A549 treated with ZK216348 at 1 μM for 4 hours (cell line): ENCODE measurements at places on chromosomes 5 and 9. TPM values are rescaled to one million over a fixed set of nuclear protein-coding genes. Genes with fewer than 3 reads are reported as not detected.

IL4 gene
- not detected in 5 replicates for total RNA-seq

CCT5 gene
- total RNA-seq: 507 to 636 TPM (median 559 TPM) in 5 replicates

IFNA2 gene
- not detected in 5 replicates for total RNA-seq

MZB1 gene
- not detected in 5 replicates for total RNA-seq

DMRT3 gene
- total RNA-seq: not detected in 5 replicates

FBP1 gene
- total RNA-seq: 0.11 to 0.15 TPM (median 0.13 TPM) in 3 of 5 replicates, not detected in the others

DPYSL3 gene
- 16.2 to 20.7 TPM (median 18.0 TPM) in 5 replicates for total RNA-seq

PCDHGB3 gene
- 0.12 to 0.29 TPM (median 0.27 TPM) in 5 replicates for total RNA-seq

TRAPPC13 gene
- 9.5 to 20.2 TPM (median 14.7 TPM) in 5 replicates for total RNA-seq

NPM1 gene
- 3,231 to 6,081 TPM (median 3,458 TPM) in 5 replicates for total RNA-seq

ADAMTS13 gene
- total RNA-seq: 0.17 to 0.69 TPM (median 0.51 TPM) in 5 replicates
